ENCODE measurements at places on chromosomes 4 and X.

DNA sequence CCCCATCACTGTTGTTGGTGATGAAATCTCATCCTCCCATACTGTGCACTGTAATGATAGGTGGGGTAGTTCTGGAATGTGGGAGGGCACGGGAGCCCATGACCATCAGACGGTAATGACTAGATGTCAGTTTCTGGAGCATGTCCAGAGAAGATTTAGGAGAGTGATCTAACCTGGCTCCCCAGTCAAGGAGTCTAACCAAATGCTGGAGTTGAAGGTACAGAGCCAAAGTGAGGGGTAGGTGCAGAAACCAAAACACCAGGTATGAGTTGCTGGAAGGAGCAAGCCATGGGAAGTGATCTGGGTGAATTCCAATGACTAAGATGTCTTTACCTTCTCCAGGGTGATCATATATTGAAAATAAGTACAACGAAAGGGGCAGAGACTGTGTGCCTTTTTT, 296.9 kb downstream of the INPP4B start:
- H3K27ac ChIP-seq, result peak overlapping the region; percentile 84
- H3K36me3 ChIP-seq, result no peaks in the 10 kb centered on the region
- peaks cover 28% of the 10 kb centered on the region for H3K4me1 ChIP-seq

DNA sequence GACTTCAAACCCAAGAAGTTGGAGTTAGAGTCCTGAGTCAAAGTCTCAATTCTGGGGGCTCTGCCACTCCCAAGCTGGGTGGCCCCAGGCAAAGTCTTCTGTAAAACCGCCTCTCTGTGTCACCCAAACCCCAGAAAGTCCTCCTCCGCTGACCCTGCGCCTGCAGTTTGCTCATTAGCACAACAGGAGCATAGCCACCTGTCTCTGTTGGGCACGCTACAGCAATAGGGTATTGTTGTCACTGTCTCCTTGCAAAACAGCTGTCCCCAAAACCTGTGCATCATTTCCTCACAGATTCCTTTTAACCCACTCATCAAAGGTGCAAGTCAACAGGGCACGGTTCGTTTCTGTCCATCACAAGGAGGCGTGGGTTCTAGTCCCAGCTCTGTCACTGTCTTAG, 8.0 kb upstream of the DGAT2L6 start:
- peaks cover 8% of the 10 kb centered on the region for H3K36me3 ChIP-seq
- no peak for DNase-seq
- H3K27me3 ChIP-seq, result no peaks in the 10 kb centered on the region

- no peak overlapping the region for H3K4me3 ChIP-seq
- no peak overlapping the region for H3K27ac ChIP-seq
- H3K4me1 ChIP-seq, result no peaks in the 10 kb centered on the region
- no peak for DNase-seq
- no peaks in the 10 kb centered on the region for H3K36me3 ChIP-seq
- no peaks in the 10 kb centered on the region for H3K27me3 ChIP-seq
These were observed 66.1 kb downstream of the MAGEA10 start for GRCh38 chrX:152072236-152072635.

- H3K4me1 ChIP-seq, result peaks cover 2% of the 10 kb centered on the region
- H3K27ac ChIP-seq, result no peak overlapping the region
- H3K27me3 ChIP-seq, result no peaks in the 10 kb centered on the region
- peak overlapping the region; percentile 65 for H3K4me3 ChIP-seq
- peaks cover 5% of the 10 kb centered on the region for H3K36me3 ChIP-seq
- no peak for DNase-seq
These were observed 797 bp downstream of the TXLNG start for GRCh38 chrX:16786791-16787735.

- H3K36me3 ChIP-seq, result peaks cover 32% of the 10 kb centered on the region
- H3K4me1 ChIP-seq, result no peaks in the 10 kb centered on the region
- no peaks in the 10 kb centered on the region for H3K27me3 ChIP-seq
- H3K27ac ChIP-seq, result no peak overlapping the region
These were observed 22.6 kb downstream of the UVSSA start for GRCh38 chr4:1369479-1370079.

DNA sequence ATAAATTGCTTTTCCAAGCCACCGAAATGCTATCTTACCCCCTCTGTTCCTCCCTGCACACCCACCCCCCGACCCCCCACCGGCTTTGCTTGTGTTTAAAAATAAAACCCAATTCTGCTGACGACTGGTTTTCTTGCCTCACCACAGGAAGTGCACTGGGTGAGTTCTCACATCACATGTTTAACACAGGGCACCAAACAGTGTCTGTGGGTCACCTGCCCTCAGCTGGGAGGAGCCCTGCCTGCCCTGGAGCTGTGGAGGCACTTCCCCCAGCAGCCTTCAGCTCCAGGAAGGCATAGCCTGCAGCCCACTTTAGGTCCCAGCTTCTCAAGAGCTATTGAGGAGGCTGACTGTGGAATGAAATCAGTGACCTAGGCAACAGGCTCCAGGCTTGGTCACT, 8.8 kb downstream of the TMEM255A start:
- H3K36me3 ChIP-seq, result no peaks in the 10 kb centered on the region
- peaks cover 31% of the 10 kb centered on the region for H3K27me3 ChIP-seq
- no peaks in the 10 kb centered on the region for H3K4me1 ChIP-seq
- no peak overlapping the region for H3K27ac ChIP-seq
- H3K4me3 ChIP-seq, result no peak overlapping the region
- peak; percentile 9 for DNase-seq

DNA sequence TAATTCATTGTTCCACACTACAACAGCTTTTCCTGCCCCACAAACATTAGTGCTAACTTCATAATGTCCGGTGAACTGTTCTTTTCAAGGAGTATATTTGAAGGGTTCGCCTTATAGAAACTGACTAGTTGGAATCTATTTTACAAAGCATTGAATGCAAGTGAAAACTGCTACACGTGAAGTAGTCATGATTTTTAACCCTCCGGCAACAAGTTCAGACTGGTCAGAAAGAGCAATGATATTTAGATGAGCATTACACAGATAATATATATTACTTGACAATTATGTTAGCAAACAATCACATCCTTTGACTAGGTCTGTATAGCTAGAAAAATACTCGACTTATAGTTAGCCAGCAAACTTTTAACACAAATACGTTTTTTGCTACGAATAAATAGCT, 1.7 kb upstream of the SLAIN2 start:
- peak overlapping the region; percentile 97 for H3K27ac ChIP-seq
- no peaks in the 10 kb centered on the region for H3K36me3 ChIP-seq
- peak; percentile 22 for DNase-seq
- H3K27me3 ChIP-seq, result no peaks in the 10 kb centered on the region
- H3K4me3 ChIP-seq, result peak overlapping the region; percentile 59

- H3K4me3 ChIP-seq, result no peak overlapping the region
- H3K36me3 ChIP-seq, result no peaks in the 10 kb centered on the region
- H3K27me3 ChIP-seq, result no peaks in the 10 kb centered on the region
- DNase-seq, result no peak
- H3K4me1 ChIP-seq, result no peaks in the 10 kb centered on the region
These were observed 46.5 kb upstream of the GRPR start for GRCh38 chrX:16076834-16077233.

- H3K27ac ChIP-seq, result no peak overlapping the region
- no peaks in the 10 kb centered on the region for H3K27me3 ChIP-seq
- H3K36me3 ChIP-seq, result no peaks in the 10 kb centered on the region
- no peaks in the 10 kb centered on the region for H3K4me1 ChIP-seq
- no peak overlapping the region for H3K4me3 ChIP-seq
These were observed 69.8 kb downstream of the SHROOM3 start for GRCh38 chr4:76504613-76505465.

- peak overlapping the region; percentile 74 for H3K4me3 ChIP-seq
- peak overlapping the region; percentile 94 for H3K27ac ChIP-seq
- no peaks in the 10 kb centered on the region for H3K36me3 ChIP-seq
- H3K4me1 ChIP-seq, result peaks cover 2% of the 10 kb centered on the region
- no peaks in the 10 kb centered on the region for H3K27me3 ChIP-seq
- no peak for DNase-seq
These were observed 835 bp upstream of the NFKB1 start for GRCh38 chr4:102500352-102500695.

GRCh38 chrX:38940547-38940946, 139.3 kb downstream of the MID1IP1 start:
- H3K36me3 ChIP-seq, result no peaks in the 10 kb centered on the region
- no peak overlapping the region for H3K4me3 ChIP-seq
- H3K27ac ChIP-seq, result no peak overlapping the region
- DNase-seq, result no peak
- H3K4me1 ChIP-seq, result no peaks in the 10 kb centered on the region
- no peaks in the 10 kb centered on the region for H3K27me3 ChIP-seq

DNA sequence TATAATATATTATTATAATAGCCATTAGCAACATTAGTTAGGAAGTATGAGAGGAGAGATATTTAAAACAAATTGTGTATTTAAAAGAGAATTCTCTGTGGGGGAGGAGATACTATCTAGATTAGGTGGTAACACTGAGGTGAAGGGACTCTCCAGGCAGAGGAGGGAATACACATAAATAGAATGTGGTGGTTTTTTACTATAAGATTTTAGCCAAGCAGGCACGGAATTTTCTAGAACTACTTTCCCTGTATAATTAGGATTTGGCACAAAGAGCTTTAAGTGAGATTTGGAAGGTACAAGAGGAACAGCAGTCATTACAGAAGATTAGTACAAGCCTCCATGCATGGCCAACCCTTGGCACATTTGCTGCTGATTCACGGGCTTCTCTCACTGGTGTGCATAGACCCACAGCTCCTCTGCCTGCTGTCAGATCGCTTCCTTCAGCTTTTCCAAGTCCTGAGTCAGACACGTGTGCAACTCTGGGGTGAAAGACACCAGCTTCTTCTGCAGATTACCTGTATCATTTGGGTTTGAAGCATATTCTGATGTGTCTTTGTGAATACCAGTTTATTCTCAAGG, 685.5 kb downstream of the KCTD8 start:
- no peak for DNase-seq
- no peak overlapping the region for H3K27ac ChIP-seq
- no peaks in the 10 kb centered on the region for H3K4me1 ChIP-seq
- H3K27me3 ChIP-seq, result no peaks in the 10 kb centered on the region
- H3K4me3 ChIP-seq, result no peak overlapping the region

DNA sequence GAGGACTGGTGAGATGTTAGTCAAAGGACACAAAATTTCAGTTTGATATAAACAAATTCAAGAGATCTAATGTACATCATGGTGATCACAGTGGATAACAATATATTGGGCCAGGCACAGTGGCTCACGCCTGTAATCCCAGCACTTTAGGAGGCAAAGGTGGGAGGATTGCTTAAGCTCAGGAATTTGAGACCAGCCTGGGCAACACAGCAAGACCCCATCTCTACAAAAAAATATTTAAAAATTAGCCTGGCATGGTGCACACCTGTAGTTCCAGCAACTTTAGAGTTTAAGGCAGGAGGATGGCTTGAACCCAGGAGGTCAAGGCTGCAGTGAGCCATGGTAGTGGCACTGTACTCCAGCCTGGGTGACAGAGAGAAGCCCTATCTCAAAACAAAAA, 8.7 kb downstream of the SCARB2 start:
- no peak for DNase-seq
- peaks cover 61% of the 10 kb centered on the region for H3K4me1 ChIP-seq
- no peak overlapping the region for H3K4me3 ChIP-seq
- peaks cover 10% of the 10 kb centered on the region for H3K36me3 ChIP-seq
- no peak overlapping the region for H3K27ac ChIP-seq
- no peaks in the 10 kb centered on the region for H3K27me3 ChIP-seq

GRCh38 chr4:141757287-141757686, 120.9 kb downstream of the IL15 start:
- H3K4me1 ChIP-seq, result no peaks in the 10 kb centered on the region
- no peaks in the 10 kb centered on the region for H3K36me3 ChIP-seq
- no peak overlapping the region for H3K27ac ChIP-seq
- DNase-seq, result no peak
- H3K4me3 ChIP-seq, result no peak overlapping the region

GRCh38 chr4:179843370-179843769, 2399.8 kb upstream of the TENM3 start:
- H3K27me3 ChIP-seq, result no peaks in the 10 kb centered on the region
- no peaks in the 10 kb centered on the region for H3K36me3 ChIP-seq
- no peak overlapping the region for H3K27ac ChIP-seq
- no peak for DNase-seq
- no peak overlapping the region for H3K4me3 ChIP-seq

- no peak for DNase-seq
- H3K4me3 ChIP-seq, result no peak overlapping the region
- no peaks in the 10 kb centered on the region for H3K27me3 ChIP-seq
- no peak overlapping the region for H3K27ac ChIP-seq
These were observed 393.4 kb downstream of the RAPGEF2 start for GRCh38 chr4:159496248-159496647.

- H3K27ac ChIP-seq, result no peak overlapping the region
- H3K4me1 ChIP-seq, result no peaks in the 10 kb centered on the region
- no peak overlapping the region for H3K4me3 ChIP-seq
- DNase-seq, result no peak
These were observed 181.5 kb downstream of the ZIC3 start for GRCh38 chrX:137747244-137748043.

DNA sequence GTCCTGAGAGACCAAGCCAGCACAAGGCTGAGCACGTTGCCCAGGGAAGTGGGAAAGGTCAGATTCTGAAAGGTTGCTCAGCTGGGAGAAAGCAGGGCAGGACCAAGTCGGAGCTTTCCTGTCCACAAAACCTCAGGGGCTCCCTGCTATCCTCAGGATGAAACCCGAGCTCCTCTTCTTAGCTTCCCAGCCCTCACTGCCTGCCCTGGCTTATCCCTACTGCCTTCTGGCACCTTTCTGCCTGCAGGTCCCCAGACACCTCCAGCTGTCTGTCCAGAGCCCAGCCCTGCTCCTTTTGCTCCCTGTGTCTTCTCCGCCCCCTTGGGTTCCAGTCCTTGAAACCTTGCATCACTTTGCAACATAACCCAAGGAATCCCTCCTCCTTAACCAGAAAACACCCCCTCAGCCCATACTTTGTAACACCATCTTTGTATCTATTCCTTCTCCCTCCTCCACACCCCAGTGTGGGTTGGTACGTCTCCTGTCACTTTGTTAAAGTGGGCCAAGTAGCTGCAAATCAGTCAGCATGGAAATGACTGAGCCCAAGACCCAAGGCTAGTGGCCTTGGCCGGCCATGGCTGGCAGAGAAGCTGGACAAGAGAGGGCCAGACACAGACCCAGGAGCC, 20.0 kb upstream of the PRRG3 start:
- H3K27me3 ChIP-seq, result no peaks in the 10 kb centered on the region
- H3K4me3 ChIP-seq, result no peak overlapping the region
- DNase-seq, result no peak
- no peaks in the 10 kb centered on the region for H3K4me1 ChIP-seq
- no peaks in the 10 kb centered on the region for H3K36me3 ChIP-seq

GRCh38 chrX:46929439-46930261, 17.4 kb downstream of the JADE3 start:
- H3K27me3 ChIP-seq, result no peaks in the 10 kb centered on the region
- H3K4me3 ChIP-seq, result no peak overlapping the region
- no peaks in the 10 kb centered on the region for H3K4me1 ChIP-seq
- DNase-seq, result no peak
- H3K36me3 ChIP-seq, result no peaks in the 10 kb centered on the region

DNA sequence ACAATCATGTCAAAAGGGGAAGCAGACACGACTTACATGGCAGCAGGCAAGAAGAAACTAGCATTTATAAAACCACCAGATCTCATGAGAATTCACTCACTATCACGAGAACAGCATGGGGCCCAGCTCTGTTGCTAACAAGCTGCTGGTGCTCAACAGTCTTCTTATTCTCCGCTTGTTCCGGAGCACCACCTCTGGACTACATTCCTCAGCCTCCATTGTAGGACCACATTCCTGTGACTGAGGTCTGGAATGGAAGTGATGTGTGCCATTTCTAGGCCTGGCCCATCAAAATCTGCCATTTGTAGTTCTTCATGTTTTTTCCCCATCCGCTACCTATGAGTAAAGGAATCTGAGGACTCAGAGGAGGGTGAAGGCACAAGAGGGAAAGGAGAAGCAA, 111.5 kb upstream of the PTCHD1 start:
- no peaks in the 10 kb centered on the region for H3K27me3 ChIP-seq
- DNase-seq, result no peak
- H3K4me3 ChIP-seq, result no peak overlapping the region
- H3K36me3 ChIP-seq, result no peaks in the 10 kb centered on the region
